ENCODE measurements at places on chromosomes 7 and 10.

DNA sequence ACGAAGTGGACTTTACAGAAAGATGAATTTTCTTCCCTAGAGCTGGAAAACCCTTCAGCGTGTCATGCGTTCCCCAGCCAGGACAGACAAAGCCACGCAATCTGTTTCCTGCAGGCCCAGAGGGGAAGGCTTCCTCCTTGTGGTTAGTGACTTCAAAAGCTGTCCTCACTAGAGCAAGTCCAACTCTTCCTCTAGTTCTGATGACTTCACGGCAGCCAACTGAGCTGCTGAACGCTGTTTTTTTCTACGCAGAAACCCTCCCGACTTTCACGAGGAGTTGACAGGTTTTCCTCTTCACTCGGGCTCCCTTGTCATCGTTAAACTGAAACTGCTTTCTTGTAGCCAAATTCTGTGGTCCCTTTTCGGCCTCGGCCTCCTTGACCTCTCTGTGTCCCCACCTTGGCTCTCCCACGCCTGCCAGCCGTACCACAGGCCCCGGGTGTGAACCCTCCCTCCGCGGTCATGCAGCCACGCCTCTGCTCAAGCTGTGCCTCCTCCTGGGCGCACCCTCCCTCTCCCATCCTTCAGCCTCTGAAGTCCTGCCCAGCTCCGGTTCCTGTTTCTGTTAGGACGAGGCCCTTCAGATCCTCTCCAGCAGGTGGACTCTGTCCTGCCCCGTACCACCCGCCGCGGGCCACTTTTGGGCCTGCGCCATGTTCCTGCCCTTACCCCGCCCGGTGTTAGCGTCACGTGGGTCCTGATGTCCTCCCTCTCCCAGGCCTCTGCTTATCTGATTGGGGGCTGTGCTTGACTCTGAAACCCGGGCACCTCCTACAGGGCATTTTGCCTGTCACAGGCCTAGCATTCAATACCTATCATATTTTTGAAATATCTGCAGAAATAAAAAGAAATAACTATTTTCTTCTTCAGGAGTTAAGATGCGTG is 39.3 kb downstream of the CUX1 start:
- peak; percentile 70 for DNase-seq

DNA sequence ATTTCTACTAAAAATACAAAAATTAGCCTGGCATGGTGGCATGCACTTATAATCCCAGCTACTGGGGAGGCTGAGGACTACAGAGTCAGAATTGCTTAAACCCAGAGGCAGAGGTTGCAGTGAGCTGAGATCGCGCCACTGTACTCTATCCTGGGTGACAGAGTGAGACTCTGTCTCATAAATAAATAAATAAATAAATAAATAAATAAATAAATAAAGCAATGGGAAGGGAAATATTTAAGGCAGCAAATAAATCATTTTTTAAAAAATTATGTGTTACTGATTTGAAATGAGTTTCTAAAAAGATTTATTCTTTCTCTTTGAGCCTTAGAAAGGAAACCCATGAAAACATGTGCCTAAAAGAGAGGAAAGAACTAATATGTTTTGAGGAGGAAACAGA is 45.2 kb upstream of the ZEB1 start:
- DNase-seq = no peak

GRCh38 chr7:111873963-111874690 is 311.8 kb upstream of the IMMP2L start:
- no peak for DNase-seq

DNA sequence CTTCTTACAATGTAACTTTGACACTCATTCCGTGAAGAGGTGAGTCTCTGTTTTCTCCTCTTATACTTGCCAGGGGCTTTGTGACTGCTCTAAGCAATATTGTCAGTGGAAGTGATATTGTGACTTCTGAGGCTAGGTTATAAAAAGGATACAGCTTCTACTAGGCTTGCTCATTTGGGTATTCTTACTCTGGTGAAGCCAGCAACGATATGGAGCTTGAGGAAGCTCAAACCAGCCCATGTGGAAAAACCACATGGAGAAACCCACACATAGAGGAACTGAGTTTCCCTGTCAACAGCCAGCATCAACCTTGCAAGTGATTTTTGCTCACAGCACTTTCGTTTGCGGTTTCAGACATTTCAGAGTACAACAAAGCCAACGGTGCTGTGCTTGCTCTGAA is 149.6 kb upstream of the SEMA3E start:
- no peak for DNase-seq

- no peak for DNase-seq
Measured at GRCh38 chr10:72311667-72312066, 37.9 kb downstream of the DDIT4 start.

DNA sequence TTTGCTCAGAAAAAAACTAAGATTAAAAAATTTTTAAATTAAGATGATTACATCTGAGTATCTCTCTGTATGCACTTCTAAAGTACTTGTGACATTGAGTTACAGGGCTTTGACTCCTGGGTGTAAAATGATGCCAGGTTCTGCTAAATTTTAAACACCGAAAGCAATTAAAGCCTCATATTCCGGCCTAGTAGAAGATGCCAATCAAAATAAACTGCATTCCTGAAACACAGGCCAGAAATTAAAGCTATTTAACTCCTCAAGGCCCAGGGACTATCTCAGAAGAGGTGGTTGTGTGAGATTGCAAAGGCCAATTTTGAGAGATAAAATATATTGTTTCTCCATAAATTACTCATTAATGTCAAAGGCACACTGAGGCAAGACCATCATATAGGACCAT is 388.3 kb downstream of the KIF20B start:
- DNase-seq = no peak

DNA sequence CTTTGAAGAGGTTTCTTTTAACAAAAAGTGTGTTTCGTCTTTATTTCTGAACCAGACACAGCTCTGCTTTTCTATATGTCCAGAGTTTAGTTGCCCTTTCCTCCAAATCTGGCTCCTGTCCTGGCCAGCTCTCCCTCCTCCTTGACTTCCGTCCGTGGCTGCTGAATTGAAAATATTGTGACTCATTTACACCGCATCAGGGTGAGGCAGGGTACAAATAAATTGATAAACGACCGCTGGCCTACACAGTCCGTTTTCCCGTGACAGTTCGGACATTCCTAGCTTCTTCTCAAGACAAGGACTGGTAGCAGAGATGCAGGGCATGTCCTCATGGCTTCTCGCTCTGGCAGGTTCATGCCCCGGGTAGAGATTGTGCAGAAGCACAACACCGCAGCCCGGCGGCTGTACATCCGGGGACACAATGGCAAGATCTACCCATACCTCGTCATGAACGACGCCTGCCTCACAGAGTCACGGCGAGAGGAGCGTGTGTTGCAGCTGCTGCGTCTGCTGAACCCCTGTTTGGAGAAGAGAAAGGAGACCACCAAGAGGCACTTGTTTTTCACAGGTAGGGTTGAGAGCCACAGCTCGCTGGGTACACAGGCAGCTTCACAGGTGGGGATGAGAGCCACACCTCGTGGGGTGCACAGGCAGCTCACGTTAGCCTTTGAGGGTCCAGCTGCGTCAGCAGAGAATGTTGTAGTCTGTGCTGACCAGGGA is 126.6 kb downstream of the TRRAP start:
- no peak for DNase-seq

- DNase-seq = peak; percentile 87
Measured at GRCh38 chr7:47991741-47992311, 12.4 kb upstream of the HUS1 start.

DNA sequence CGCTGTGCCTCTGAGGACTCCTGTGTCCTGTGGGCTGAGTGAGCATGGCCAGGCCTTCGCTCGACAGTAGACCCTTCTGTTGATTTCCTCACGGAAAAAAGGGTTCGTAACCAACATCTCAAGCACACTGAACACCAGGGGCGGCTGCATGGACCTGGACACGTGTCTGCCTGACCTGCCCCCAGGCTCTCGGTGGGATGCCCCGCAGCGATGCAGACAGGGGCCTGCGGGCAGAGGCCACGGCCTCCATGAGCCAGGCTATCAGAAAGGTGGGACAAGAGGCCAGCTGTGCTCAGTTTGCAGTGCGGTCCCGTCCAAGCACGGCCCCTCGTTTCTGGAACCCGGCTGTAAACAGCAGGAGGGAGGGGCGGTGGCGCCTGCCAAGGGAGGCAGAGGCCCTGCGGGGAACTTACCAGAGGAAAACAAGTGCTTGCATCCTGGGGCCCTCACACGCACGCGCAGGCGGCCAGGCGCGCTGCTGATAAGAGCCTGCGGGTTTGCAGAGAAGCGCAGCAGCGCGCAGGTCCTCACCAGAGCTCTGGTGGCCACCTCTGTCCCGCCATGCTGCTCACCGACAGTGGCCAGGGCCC is 10.6 kb downstream of the GPR146 start:
- DNase-seq = no peak

GRCh38 chr7:52540041-52540440 is 495.4 kb upstream of the POM121L12 start:
- no peak for DNase-seq

- no peak for DNase-seq
Measured at GRCh38 chr7:66905689-66906088, 15.3 kb upstream of the TMEM248 start.

DNA sequence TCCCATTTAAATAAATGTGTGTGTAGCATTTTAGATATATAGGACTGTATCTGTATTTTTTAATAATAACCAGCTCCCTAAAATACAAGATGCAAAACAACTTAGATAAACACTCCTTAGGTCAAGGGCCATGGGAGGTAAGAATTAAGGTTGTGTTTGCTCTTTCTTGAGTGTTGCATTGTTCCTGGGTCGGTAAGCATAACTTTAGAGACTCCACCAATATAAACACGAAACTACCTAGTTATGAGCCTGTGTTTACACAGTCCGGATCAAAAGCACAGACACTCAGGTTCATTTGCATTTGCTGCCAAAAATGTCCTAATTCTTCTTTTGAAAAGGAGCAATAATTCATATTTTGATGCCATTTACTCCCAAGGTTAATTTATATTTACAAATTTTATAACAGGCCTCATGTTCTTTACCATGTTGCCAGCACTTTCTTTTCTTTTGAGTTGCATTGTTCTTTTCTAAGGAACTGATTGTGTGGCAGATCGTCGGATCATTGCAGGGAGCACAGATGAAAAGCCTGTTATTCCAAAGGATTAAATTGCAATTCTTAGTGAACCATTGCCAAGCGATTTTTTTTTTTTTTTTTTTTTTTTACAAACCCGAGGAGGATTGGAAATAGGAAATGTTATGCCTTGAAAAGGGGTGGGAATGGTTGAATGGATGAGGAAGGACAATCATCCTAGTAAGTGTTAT is 45.8 kb upstream of the GLCCI1 start:
- no peak for DNase-seq

GRCh38 chr10:84317174-84317573 is 11.2 kb upstream of the CCSER2 start:
- no peak for DNase-seq

GRCh38 chr10:119518176-119518575 is 24.3 kb downstream of the RGS10 start:
- DNase-seq = no peak

GRCh38 chr10:29140991-29141390 is 147.9 kb upstream of the LYZL1 start:
- DNase-seq = no peak

GRCh38 chr10:21172542-21172929 is 275.4 kb upstream of the NEBL start:
- no peak for DNase-seq

DNA sequence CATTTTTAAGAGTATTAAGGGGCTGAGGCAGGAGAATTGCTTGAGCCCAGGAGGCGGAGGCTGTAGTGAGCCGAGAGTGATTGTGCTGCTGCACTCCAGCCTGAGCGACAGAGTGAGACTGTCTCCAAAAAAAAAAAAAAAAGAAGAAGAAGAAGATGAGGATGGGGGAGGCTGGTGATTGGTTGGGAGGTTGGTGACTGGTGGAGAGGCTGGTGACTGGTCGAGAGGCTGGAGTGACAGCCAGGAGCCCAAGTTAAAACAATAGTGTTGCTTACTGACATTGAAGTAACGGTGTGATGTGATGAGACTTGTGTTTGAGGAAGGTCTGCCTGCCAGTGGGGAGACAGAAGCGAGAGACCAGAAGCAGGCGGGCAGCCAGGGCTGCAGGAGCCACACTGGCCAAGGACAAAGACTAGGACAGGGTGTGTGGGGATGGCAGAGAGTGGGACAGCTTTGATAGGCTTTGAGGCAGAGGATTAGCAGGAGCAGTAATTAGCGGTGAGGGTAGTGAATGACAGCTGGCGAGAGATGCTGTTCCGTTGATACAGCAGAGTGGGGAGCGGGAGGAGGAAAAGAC is 4.9 kb downstream of the SRRT start:
- no peak for DNase-seq

- no peak for DNase-seq
Measured at GRCh38 chr7:137402536-137403352, 59.2 kb upstream of the PTN start.

DNA sequence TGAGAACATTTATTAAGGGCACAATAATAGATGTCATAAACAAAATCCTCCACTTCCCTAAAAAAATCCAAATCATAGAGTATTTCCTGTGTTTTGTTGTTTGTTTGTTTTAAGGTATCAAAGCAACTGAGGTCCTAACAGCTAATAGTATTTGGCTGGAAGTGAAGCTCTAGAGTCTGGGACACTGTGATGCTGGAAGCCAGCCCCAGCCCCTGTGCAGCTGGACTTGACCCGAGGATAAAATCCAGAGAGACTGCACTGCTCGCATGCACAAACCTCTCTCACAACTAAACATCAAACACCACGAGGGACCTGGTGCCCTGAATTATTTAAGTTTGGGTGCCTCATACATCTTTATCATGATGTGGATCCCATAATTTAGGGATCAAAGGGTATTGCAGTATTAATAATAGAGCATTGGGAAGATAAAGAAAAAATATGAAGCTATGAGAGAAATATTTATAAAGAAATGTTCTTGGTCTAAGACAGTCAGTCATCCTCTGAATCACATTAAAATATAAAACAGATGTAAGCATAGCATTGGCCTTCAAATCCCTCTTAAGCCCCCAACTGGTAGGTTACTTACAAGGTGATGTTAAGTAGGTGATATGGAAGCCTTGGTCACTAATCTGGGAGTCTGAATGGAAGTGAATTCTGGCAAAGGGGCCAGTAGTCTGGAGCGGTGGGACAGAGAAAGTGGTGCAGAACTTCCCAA is 44.4 kb downstream of the CUBN start:
- no peak for DNase-seq

DNA sequence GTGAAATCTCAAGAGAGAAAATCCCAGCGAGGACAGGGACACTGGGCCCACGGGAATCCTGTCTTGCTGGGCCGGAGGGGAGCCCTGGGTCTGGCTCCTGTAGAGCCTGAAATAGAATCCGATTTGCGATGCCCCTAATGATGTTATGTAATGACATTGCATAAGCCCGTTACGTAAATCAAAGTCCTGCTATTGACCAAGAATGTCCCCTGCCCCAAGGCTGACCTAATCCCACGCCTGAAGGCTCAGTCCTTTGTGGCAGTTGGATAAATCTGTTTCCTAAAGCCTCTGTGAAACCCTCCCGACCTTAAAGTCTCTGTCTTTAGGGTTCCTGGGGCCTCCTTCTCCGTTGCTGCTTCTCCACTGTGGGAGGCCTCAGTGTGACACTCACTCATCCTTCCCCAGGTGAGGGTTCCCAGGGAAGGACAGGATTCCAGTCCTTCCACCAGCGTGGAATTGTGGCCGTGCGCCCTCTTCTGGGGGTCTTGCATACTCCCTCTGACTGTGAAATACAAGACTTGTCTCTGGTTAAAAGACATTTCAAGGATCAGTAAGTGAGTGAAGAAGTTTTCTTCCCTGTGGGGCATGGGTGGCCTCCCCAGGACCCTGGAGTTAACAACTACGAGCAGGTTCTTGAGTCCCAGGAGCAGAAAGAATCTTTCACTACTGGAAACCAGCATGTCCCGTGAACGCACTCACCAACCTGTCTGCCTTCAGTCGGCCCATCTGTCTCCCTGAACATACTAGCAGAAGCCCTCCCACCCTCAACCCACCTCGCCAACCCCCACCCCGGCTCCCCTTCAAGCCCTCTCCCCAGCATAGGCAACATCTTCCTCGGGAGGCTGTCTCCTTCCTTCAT is 19.8 kb downstream of the ZNF467 start:
- no peak for DNase-seq
